ENCODE measurements at places on chromosomes 11 and 22.

- DNase-seq, result no peak
Observed at GRCh38 chr11:40647295-40647694, 812.2 kb downstream of the LRRC4C start.

DNA sequence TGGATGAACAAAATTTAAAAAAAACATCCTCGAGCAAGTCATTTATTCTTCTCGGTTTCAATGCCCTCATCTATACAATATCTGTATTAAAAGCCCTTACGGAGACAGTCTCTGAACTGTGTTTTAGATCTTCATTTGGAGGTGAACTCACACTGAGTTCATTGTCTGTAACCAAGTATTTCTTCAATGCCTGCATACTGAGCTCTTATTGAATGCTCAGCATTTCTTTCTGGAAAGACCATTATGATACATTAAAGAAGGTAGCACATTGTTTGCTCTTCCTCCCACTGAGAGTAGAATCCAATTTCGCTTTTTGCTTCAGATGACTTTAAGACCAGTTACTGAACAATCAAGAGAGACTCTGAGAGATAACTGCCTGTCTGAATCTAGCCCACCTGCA is 1.7 kb upstream of the ANO3 start:
- DNase-seq, result no peak

DNA sequence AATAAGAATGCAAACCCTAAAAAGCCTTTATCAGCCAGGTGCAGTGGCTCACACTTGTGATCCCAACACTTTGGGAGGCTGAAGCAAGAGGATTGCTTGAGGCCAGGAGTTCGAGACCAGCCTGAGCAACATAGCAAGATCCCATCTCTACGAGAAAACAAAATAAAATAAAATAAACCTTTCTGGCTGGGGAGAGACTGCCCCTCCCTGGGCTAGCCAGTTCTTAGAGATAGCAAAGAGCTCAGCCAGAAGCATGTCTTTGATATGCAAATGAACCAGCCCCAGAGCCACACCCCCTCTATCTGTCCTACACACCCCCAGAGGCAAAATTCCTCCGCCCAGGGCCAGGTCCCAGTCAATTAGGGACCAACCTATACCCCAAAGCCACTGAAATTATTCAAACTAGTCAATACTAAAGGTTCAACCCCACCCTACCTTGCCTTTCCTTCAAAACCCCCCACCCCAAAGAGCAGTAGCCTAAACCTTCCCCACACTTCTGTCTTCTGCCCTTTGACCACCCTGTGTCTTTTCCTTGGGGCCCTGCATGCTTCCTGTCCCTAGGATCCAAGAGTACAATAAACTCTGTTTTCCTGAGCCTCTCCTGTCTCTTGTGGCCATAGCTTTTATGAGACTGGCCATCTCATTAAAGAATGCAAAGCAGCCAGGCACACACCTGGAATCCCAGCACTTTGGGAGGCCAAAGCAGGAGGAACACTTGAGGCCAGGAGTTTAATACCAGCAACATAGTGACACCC is 37.3 kb upstream of the CXCR5 start:
- DNase-seq, result no peak

DNA sequence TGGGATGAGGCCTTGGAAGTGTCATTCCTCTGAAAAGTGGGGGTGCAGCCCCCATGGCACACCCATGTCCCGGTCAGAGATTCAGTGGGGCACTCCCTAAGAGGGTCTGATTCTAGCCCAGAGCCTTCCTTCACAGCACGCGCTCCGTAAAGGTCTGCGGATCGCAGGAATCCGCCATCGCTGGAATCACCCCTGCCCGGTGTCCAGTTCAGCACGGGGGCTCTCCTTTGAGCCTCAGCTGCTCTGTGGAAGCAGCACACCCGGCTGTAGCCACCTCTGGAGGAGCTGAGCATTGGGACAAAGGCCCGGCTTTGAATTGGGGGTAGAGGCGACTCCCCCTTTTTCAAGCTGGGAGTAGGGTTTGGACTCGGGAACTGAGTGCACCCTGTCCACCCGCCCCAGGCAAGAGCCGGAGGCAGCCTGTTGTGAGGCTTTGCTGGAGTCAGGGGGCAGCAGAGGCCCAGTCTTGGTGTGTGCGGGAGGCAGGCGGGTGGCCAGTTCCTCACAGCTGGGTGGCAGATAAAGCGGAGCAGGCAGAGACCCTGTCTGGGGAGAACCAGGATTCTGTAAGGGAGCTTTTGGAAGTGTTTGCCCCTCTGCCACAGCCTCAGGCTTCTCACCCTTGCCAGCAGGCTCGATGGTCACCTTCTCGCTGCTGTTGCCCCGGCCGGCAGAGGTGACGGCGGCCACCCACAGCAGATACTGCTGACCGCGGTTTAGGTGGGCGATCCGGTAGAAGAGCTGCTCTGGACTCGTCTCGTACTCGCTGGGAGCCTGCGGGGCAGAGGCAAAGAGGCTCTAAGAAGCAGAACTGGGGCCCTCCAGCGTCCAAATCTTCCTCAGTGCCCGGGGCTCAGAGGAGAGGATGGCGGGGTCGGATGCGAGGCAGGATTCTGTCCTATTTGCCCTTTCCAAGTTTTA is 115.9 kb downstream of the CEP164 start:
- DNase-seq, result peak; percentile 66

GRCh38 chr11:66892911-66893310 is 36.0 kb downstream of the LRFN4 start:
- no peak for DNase-seq

- no peak for DNase-seq
Observed at GRCh38 chr11:5297721-5298323, 3.9 kb downstream of the OR51B4 start.

DNA sequence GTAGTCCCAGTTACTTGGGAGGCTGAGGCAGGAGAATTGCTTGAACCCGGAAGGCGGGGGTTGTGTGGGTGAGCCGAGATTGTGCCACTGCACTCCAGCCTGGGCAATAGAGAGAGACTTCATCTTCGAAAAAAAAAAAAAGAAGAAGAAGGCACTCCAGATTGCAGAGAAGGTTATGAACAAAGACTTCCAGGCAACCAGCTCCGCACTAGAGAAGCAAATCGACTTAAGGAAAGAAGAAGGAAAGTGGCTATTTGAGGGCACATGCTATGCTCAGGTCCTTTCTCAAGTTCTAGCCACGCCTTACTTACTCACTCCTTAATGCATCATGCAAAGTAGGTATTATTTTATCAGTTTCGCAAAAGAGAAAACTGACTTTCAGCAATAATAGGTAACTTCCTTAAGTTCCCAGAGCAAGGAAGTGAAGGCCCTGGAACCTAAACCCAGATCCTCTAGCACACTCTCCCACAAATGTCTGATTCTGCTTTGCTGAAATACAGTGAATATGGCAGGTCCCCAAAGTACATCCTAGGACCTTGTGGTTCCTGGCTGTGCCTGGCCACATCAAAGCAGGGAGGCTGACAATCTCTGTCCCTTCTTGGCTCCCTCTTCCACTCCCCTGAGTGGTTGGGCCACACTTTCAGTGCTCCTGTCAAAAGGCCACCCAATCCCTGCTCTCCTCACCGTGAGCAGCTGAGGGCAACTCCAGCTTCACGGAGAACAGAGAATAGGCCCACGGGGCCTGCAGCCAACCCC is 14.2 kb downstream of the CD3E start:
- no peak for DNase-seq

DNA sequence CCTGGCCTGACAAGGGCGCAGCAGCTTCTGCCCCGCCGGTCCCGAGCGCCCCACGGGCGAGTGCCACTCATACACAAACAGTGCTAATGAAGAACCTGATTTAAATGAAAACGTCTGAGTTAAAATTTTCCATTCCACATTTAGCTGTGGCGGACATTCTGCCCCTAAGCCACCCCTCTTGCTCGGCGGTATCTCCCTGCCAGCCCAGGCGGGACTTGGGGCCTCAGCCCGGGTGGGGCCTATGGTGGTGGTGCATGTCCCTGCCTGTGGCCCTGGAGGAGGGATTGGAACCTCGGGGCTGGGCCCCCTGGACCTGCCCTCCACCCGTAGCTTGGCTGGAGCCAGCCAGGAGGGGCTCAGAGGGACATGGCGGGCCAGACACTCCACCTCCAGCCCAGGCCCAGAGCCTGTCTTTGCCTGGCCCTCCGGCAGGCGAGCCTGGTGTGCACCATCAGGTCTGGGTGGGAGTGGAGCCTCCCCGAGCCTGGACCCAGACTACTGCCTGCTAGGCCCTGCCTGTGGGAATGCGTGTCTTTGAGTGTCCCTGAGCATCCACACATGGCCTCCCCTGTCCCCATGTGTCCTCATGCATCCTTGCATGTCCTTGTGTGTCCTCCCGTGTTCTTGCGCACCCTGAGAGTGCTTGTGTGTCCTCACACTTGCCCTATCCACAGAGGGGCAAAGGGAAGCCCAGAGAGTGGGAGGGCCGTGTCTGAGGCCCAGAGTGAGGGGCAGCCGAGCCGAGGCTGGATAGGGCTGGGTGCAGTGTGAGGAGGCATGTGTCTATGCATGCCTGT is 4.4 kb downstream of the ZDHHC8 start:
- no peak for DNase-seq

DNA sequence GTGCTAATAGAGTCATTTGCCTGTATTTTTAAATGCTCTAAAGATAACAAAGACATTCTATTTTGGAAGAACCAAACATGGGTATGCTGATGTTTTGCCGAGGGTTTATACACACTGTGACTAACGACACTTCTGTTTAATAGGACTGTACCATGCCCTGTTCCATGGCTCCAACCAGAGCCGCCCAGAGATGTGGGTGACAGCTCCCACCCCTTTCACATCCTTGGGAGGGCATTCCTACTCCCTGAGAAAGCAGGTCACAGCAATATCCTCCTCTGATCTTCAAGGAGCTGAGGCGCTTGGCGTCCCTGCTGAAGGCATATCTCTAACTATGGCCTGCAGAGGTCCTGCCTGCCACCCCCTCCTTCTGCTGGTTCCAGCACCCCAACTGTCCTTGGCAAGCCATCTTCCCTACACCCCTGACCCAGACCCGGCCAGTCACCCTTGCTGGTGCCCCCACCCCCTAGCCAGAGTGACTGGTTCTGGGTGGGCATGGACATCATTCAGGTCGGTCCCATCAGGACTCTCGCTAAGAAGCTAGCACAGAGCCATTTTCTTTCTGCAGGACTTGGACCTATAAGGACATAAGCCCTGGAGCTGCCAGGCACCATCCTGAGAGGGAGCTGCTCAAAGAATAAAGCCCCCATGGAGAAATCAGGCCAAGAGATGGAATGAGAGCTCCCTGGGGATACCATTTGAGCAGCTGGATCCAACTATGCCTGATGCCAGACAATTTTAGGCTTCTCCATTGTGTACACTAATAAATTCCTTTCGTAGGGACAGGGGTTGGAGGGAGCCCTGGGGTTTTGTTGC is 381.3 kb downstream of the CTTN start:
- no peak for DNase-seq

DNA sequence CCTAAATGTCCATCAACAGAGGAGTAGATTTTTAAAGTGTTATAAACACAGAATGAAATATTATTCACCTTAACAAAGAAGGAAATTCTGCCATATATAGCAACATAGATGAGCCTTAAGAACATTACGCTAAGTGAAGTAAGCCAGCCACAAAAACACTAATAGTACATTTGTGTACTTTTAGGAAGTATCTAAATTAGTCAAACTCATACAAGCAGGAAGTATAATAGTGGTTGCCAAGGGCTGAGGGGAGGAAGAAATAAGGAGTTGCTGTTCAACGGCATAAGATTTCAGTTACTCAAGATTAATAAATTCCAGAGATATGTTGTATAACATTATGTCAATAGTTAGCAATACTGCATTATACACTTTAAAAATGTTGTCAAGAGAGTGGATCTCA is 181.7 kb upstream of the ZC3H12C start:
- no peak for DNase-seq

GRCh38 chr11:93017821-93018690 is 48.6 kb downstream of the MTNR1B start:
- DNase-seq, result no peak

DNA sequence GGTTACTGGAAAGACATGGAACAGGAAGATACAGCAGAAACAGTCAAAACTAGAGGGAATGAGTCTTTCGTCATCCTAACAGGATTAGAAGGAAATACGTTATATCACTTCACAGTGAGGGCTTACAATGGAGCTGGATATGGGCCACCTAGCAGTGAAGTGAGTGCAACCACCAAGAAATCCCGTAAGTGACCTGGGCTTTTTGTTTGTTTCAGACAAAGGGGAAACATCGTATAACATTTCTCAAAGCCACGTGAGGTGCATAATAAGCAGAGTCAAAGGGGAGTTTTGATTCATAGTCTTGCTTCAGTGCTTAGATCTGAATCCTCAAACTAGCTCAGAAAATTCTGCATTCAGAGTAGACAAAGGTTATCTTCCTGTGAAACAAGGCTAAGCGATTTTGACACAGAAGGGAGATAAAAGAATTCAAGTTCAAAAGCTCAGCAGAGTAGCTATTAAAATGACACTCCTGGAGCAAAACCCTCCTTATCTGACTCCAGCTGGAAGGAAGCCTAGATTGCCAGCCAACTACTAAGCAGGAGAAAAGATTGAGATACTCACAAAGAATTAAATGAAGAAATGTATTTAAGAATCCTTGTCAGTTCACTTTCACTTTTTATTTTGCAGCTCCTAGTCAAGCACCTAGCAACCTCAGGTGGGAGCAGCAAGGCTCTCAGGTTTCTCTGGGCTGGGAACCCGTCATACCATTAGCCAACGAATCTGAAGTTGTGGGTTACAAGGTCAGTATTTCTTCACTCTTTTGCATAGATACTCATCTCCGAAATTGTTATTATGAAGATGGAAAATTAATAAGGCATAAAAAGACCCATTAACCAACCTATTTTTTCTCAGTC is 346.4 kb upstream of the ARHGAP42 start:
- DNase-seq, result no peak

- peak; percentile 31 for DNase-seq
Observed at GRCh38 chr22:49975543-49976389, 15.2 kb downstream of the PIM3 start.

Data from dorsolateral prefrontal cortex (tissue), 122 donors.